ENCODE measurements at places on chromosomes 7 and 10. TPM values are rescaled to one million over a fixed set of nuclear protein-coding genes. Genes with fewer than 3 reads are reported as not detected.
A peak's percentile ranks its signal among the peaks of the same experiment; 100 is the strongest.

Gene CRPPA
- 0.98 TPM for polyA plus RNA-seq

- no peak for DNase-seq
Observed at GRCh38 chr10:114397651-114398145, 6.6 kb downstream of the AFAP1L2 start.

DNA sequence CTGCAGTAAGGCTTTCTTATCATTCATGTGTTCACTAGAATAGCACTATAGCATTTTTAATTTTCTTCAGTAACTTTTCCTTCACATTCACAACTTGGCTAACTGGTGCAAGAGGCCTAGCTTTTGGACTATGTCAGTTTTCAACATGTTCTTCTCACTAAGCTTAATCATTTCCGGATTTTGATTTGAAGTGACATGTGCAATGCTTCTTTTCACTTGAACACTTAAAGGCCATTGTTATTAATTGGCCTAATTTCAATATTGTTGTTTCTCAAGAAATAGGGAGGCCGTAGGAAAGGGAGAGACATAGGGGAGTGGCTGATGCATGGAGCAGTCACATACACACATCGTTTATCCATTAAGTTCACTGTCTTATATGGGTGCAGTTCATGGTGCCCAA, 151.2 kb upstream of the NFE2L3 start:
- no peak for DNase-seq

Gene AKR1E2
- polyA plus RNA-seq = 1.2 TPM

DNA sequence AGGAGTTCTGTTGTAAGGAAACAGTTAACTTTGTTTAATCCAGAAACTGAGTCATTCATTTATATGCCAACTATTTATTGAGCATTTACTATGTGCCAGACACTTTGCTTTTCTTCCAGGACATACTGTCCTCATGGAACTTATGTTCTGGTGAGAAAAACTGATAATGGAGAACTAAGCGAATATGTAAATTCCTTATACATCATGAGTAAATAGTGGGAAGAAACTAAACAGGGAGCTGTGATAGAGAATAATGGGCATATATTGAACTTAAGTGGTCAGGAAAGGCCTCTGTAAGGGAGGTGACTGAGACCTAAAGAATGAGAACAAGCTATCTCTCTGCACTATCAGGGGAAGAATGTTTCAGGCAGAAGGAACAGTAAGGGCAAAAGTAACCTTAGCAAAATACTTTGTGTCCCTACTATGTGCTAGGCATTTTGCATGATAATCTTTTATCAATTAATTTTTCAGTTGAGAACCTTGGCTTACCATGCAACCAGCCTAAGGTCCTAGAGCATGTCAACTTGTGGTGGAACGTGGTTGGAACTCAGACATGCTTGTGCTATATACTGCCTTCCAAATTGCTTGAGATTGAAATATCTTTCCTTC, 45.4 kb downstream of the ST7 start:
- DNase-seq = no peak

- peak; percentile 47 for DNase-seq
Observed at GRCh38 chr10:132111121-132111731, 45.5 kb downstream of the JAKMIP3 start.

DNA sequence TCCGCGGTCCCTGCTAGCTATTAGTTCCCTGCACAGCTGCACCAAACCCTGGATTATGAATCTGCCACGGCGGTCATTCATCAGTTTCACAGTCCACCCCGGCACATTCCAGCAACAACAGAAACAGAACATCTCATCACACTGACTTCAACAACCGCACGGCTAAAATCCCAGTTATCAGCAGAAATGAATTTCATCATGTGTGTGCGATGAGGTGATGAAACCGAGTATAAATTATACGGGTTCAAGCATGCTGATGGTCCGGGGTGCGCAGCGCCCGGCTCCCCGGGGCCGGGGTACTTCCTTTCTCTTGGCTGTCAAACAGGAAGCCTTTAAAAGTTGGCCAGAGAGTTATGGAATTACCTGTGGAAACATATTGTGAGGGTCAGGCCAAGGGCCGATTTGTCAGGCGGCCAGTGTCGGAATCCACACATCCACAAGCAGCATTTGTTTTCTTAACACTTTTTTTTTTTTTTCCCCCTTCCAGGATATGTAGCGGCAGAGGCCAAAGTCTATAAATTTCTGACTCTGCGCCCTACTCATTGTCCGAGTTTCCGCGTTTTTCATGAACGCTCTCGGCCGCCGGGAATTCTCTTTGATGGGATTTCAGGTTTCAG, 420.9 kb upstream of the MGMT start:
- no peak for DNase-seq

DNA sequence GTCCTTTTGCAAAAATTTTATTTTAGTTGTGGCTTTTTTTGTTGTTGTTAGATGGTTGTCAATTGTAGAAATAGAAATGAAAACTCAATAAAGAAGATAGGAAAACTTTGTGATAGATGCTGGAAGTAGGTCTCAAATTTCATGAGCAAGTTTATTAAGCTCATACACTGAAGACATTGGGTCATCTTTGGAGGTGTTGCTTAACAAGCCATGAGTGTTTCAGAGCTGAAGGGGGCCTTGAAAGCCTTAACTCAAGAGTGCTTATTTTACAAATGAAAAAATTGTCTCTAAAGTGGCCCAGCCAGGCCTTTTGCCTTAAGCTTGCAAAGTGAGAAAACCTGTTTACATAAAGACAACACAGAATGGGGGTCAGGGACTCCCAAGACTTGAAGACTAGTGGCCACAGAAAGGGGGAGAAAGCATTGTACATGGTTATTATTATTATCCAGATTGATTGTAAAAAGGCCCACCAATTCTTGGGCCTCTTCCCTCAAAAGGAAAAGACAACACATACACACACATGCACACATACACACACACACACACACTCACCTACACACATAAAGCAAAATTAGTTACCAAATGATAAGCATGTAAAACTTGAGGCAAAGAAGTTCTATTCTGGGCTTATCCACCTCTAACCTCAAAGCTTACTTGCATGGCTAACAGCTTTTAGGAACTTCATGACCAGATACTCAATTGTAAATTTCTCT, 49.7 kb upstream of the GLCCI1 start:
- no peak for DNase-seq

Data from heart left ventricle (tissue), 16 donors.